ENCODE measurements at places on chromosomes 1 and 21.

GRCh38 chr1:228036701-228037231 is 30.0 kb downstream of the WNT3A start:
- DNase-seq = no peak

- no peak for DNase-seq
Observed at GRCh38 chr1:31272369-31272768, 24.2 kb downstream of the SNRNP40 start.

- no peak for DNase-seq
Observed at GRCh38 chr1:95893921-95894320, 659.9 kb downstream of the RWDD3 start.

DNA sequence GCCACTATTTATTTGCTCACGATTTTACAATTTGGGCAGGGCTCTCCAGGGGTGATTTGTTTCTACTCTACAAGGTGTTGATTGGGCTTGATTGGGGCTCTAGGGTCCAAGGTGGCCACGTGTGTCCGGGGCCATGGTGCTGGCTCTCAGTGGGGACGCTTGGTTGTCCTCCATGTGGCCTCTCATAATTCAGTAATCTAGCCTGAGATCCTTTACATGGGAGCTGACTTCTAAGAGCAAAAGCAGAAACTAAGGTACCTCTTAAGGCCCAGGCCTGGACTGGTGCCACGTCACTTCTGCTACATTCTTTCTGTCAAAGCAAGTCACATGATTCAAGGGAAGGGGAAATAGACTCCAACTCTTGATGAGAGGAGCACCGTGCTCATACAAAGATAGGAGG is 8.1 kb upstream of the PSRC1 start:
- DNase-seq = no peak

- no peak for DNase-seq
Observed at GRCh38 chr1:56576880-56577405, 2.4 kb downstream of the PLPP3 start.

- no peak for DNase-seq
Observed at GRCh38 chr21:39430457-39430856, 15.1 kb downstream of the LCA5L start.

DNA sequence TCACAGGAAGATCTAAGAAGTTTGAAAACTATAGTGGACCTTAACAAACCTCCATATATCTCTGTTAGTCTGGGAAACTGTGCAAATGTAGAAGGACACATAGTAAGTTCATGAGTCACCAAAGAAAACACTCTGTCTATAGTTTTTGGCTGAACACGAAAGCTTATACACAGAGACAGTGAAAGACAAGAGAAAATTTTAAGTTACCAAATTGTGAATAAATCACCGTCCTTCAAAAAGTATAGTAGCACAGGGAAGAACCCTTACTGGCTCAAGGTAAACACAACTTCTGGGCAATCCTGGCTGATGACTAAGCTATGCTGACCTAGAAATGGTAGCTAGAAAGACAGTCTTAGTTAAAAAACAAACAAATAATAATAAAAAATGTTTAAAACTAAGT is 1057.9 kb downstream of the AMY1C start:
- no peak for DNase-seq

GRCh38 chr1:205980237-205980870 is 22.8 kb downstream of the RAB7B start:
- DNase-seq = no peak

DNA sequence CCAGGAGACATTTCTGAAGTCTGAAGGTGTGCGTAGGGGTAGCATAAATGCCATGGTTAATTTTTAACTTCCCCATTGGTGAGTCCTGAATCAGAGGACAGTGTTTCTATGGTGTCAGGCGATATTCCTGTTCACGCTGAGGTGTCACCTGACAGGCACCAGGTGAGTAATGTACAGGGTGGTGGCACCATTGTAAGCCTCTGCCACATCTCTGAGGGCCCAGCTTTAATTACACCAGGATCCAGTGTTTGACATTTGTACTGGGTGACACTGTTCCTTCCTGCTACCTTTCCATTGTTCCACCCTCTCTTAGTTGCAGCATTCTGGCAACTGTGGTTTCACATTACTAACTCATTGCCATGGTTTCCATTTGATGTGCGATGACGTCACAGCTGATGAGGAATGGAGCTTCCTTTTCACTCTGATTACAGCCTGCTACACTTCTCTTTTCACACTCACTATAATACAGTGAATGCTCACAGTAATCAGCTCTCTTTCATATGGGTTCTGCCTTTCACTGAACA is 40.6 kb upstream of the MARK1 start:
- DNase-seq = no peak

- no peak for DNase-seq
Observed at GRCh38 chr1:27496604-27497155, 6.7 kb upstream of the WASF2 start.

DNA sequence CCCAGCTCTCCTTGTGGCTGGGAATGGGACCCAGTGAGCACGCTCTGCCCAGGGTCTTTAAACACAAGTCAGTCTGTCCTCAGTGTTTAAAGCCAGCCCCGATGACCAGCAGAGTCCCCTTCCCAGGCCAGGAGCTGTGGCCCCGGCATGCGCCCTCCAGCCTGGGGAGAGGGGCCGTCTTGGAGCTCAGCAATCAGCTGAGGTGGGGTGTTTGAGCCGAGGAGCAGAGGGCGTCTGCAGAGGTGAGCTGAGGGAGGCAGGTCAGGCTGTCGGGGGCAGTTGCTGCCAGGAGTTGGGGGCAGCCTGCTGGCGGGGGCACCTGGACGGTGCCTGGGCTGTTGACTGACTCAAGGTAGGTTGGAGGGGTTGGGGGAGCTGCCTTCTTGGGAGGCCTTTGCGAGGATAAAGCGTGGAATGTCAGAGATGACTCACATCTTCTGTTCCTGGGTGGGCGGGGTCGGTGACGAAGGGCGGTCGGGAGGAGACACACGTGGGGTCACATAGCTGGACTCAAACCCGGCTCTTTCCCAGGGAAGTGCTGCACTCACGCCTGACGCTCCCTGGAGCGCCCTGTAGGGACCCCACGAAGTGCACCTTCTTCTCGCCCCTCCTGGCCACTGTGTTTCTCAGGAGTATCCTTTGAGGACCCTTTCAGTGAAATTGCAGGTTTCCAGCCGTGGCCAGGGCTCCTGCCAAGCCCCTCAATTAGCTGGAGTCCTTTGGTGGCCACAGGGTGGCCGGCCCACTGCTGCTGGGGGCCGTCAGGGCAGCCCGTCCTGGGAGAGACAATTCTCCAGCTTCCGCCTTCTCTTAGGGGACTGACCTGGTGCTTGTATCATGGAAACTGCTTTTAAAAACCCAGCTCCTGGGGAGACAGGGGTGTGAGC is 86.2 kb downstream of the SIK1 start:
- DNase-seq = peak; percentile 69

- DNase-seq = no peak
Observed at GRCh38 chr1:205291596-205291995, 29.9 kb downstream of the NUAK2 start.

GRCh38 chr1:56548571-56548970 is 30.8 kb downstream of the PLPP3 start:
- DNase-seq = no peak

GRCh38 chr1:248857201-248857600 is 1.7 kb downstream of the ZNF692 start:
- no peak for DNase-seq

DNA sequence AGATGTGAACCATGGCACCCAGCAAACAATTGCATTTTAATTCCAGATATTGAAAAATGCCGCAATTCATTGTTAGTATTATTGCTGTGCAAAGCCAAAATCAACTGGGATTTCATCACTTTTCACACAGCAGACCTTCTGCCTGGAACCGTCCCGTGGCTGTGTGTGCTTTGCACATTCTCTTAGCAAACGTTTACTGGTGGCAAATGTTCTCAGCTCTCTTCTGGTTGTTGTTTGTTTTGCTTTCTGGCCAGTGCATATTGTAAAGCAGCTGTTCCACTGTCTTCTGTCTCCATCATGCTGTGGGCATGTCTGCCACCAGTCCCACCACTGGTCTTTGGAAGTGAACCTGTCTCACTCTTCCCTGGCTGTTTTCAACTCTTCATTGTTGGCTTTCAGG is 19.8 kb upstream of the TTLL10 start:
- DNase-seq = no peak

GRCh38 chr1:181451661-181452230 is 31.6 kb upstream of the CACNA1E start:
- DNase-seq = no peak

DNA sequence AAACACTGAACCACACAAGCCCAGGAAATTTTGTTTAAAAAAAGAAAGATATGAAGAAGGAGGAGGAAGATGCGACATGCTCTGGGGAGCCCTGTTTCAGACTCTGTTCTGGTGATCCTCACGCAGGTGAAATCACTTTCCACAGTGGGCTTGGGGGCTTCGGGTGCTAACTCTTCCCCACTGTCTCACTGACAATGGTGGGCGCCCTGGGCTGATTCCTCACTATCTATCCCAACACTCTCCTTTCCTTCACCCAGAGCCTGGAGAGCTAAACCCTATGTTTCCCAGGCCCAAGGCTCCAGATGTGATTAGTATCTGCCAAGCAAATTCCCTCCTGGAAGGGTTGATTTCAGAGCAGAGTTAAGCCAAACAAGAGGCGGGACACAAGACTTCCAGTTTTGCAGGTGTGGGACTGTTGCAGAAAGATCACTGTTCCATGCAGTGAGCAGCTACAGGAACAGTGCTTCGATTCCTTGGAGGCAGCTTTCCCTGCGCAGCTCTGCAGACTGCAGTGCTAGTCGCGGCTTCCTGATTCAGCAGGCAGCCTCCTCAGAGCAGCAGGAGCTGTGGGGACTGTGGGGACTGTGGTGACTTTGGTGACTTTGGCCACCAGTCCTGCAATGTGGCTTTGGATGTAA is 168.3 kb downstream of the RHOU start:
- no peak for DNase-seq

DNA sequence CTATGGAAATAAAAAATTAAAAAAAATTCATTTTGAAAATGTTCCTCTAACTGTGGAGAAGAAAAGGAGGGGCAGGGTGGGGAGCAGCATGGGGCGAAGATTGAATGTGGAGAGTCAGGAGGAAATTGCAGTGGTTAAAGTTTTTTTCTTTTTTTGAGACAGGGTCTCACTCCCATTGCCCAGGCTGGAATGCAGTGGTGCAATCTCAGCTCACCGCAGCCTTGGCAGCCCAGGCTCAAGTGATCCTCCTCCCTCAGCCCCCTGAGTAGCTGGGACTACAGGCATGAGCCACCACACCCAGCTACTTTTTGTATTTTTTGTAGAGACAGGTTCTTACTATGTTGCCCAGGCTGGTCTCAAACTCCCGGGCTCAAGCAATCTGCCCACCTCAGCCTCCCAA is 67.6 kb downstream of the ADSS2 start:
- DNase-seq = no peak

GRCh38 chr1:156487862-156488261 is 12.7 kb downstream of the MEF2D start:
- DNase-seq = no peak

- DNase-seq = no peak
Observed at GRCh38 chr1:48062353-48062752, 65.2 kb upstream of the TRABD2B start.

- DNase-seq = no peak
Observed at GRCh38 chr1:109759513-109760334, 4.0 kb downstream of the EPS8L3 start.

- no peak for DNase-seq
Observed at GRCh38 chr1:192775631-192776030, 33.2 kb upstream of the RGS2 start.

DNA sequence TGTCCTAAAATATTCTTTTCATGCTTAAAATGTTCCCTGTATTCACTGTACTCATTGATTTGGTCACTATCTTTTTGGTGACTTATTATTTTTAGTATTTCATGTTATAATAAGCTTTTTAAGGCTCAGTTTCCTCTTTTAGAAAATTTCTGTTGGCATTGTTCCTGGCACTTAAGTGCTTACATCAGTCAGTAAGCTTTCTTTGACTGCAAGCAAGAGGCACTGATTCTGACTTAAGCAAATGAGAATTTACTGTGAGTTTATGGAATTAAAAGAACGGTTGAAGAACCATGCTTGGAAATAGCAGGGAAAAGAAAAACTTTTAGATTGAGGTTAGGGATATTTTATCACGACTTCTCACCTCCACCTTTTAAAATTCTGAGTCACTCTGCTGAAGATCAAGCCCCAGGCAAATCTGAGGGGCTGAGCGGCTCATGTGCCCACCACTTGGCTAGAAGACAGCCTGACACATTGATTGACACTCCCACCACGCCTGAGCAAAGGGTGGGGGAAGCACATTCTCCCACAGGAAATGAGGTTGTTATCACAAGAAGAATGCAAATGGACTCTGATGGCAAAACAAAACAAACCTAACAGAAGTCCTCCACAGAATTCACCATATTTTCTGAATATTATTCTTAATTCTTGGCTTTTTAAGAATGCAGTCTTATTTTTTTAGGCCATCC is 102.8 kb downstream of the KCTD3 start:
- no peak for DNase-seq

- DNase-seq = no peak
Observed at GRCh38 chr1:10541286-10541685, 66.5 kb downstream of the PEX14 start.

- no peak for DNase-seq
Observed at GRCh38 chr1:70487910-70488665, 77.0 kb downstream of the CTH start.

GRCh38 chr1:181140891-181141290 is 52.4 kb downstream of the IER5 start:
- DNase-seq = no peak

GRCh38 chr21:41602531-41602930 is 94.6 kb upstream of the TMPRSS2 start:
- DNase-seq = no peak

DNA sequence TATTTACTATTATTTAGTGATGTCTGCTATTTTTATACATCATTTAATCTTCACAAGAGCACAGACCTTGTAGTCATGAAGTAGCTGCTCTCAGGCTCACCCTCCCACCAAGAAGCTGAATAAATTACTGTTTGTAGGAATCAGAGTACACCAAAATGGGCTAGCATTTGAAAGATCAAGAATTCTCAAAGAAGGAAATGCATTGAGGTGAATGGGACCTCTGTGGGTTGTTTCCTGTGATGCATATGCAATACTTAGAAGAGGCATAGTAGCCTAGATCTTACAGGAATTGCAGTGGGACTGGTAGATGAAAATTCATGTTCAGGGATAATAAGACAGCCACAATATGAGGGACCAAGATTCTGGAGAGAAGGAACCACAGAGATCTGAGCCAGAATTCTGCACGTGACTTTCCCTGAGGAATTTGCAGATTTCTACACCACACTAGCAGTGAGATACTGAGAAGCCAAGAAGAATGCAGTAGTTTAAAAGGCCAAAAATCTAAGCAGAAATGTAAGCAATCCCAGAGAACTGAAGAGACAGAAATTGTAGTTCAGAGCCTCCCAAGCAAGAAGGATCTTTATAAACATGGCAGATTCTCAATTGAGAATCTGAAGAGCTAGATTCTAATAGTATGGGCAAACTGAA is 307.0 kb downstream of the ST6GALNAC3 start:
- DNase-seq = peak; percentile 1

GRCh38 chr21:42734323-42734971 is 81.0 kb downstream of the PDE9A start:
- DNase-seq = no peak

GRCh38 chr1:181064011-181064623 is 24.4 kb upstream of the IER5 start:
- no peak for DNase-seq

- no peak for DNase-seq
Observed at GRCh38 chr1:165467706-165468105, 22.8 kb upstream of the RXRG start.

- no peak for DNase-seq
Observed at GRCh38 chr1:8435569-8436071, 117.7 kb downstream of the SLC45A1 start.

- no peak for DNase-seq
Observed at GRCh38 chr1:209652873-209653401, 712 bp upstream of the LAMB3 start.

Data from AG04450 (cell line).